PC-3 (cell line): ENCODE measurements at places on chromosomes 5 and 9. TPM values are rescaled to one million over a fixed set of nuclear protein-coding genes. Genes with fewer than 3 reads are reported as not detected.

Gene CCNI2
- not detected in 2 replicates for total RNA-seq

Gene MAMDC4
- 3.0 and 5.3 TPM in 2 replicates for total RNA-seq

Gene FOXI1
- not detected in 2 replicates for total RNA-seq

Gene BTNL8
- 0.23 TPM in 1 of 2 replicates, not detected in the other for total RNA-seq

Gene LOX
- total RNA-seq, result 0.18 and 0.23 TPM in 2 replicates

Gene FBP2
- total RNA-seq, result not detected in 2 replicates

Gene DNAJB5
- 7.3 and 9.3 TPM in 2 replicates for total RNA-seq

Gene SPATA31E1
- total RNA-seq, result 0.04 TPM in 1 of 2 replicates, not detected in the other

Gene GHR
- total RNA-seq, result 2.2 and 5.2 TPM in 2 replicates

Gene TMEM161B
- total RNA-seq, result 11.5 and 12.2 TPM in 2 replicates

Gene GLRA1
- not detected in 2 replicates for total RNA-seq

Gene ERAP2
- total RNA-seq, result 9.6 and 12.0 TPM in 2 replicates

Gene SLC34A3
- total RNA-seq, result 1.0 and 1.5 TPM in 2 replicates

Gene KIAA0825
- 0.07 and 0.23 TPM in 2 replicates for total RNA-seq

Gene SPATA31D4
- total RNA-seq, result not detected in 2 replicates

Gene IFNE
- 0.33 and 1.6 TPM in 2 replicates for total RNA-seq

Gene NKD2
- total RNA-seq, result 1.6 and 6.7 TPM in 2 replicates

Gene NIM1K
- total RNA-seq, result 0.17 and 0.26 TPM in 2 replicates

Gene LECT2
- not detected in 2 replicates for total RNA-seq
